ENCODE measurements at places on chromosomes 6 and 20. TPM values are rescaled to one million over a fixed set of nuclear protein-coding genes. Genes with fewer than 3 reads are reported as not detected.

Gene MTCH1
- 192 TPM for total RNA-seq

Gene ZMYND8
- 46.0 TPM for total RNA-seq

Gene TMC2
- total RNA-seq: not detected

Gene MAPK13
- total RNA-seq: 3.6 TPM

Gene ERVFRD-1
- total RNA-seq: 0.36 TPM

Gene ULBP3
- total RNA-seq: not detected

Gene TGM2
- 20.7 TPM for total RNA-seq

Gene HEY2
- 1.3 TPM for total RNA-seq

Gene APCDD1L
- total RNA-seq: 1.9 TPM

Gene LST1
- 7.5 TPM for total RNA-seq

Gene CTNNBL1
- 33.0 TPM for total RNA-seq

Gene IBTK
- total RNA-seq: 26.2 TPM

Measured in sigmoid colon (tissue), 7 donors.